Esophagus squamous epithelium (tissue), 5 donors: ENCODE measurements at places on chromosomes 2 and 18. TPM values are rescaled to one million over a fixed set of nuclear protein-coding genes. Genes with fewer than 3 reads are reported as not detected.

DNA sequence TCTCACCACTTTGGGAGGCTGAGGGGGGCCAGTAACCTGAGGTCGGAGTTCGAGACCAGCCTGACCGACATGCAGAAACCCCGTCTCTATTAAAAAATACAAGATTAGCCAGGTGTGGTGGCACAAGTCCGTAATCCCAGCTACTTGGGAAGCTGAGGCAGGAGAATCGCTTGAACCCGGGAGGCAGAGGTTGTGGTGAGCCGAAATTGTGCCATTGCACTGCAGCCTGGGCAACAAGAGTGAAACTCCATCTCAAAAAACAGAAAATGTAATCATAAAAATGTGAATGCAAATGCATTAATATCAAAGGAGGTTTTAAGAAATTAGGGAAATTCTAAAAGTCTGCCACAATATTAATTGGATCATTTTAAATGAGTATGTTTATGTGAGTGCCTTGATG is 45.7 kb downstream of the ACTR2 start:
- no peaks in the 10 kb centered on the region for H3K27me3 ChIP-seq
- DNase-seq: no peak
- no peak overlapping the region for H3K27ac ChIP-seq
- H3K4me1 ChIP-seq: no peaks in the 10 kb centered on the region
- no peak overlapping the region for H3K4me3 ChIP-seq
- H3K36me3 ChIP-seq: peaks cover 46% of the 10 kb centered on the region

The ROCK2 gene
- 15.2 TPM for total RNA-seq

DNA sequence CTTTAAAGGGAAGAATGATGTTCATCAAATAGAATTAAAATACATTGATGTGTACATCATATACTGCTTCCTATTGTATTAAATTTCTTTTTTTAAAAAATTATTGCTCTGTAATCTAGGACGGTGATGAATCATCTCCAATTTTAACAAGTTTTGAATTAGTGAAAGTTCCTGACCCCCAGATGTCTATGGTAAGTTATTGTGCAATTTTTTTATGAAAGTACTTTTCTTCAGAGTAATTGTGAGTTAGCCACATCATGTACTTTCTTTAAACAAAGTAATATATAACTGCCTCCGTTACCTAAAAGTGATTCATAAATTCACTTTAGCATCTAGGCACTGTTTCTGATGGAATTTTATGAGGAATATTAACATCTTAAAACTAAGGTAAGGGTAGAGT is 38.1 kb downstream of the PIK3C3 start:
- H3K27ac ChIP-seq: no peak overlapping the region
- H3K27me3 ChIP-seq: no peaks in the 10 kb centered on the region
- no peak for DNase-seq
- peaks cover 96% of the 10 kb centered on the region for H3K36me3 ChIP-seq
- H3K4me1 ChIP-seq: no peaks in the 10 kb centered on the region
- no peak overlapping the region for H3K4me3 ChIP-seq

GRCh38 chr2:206831442-206831995 is 66.1 kb downstream of the FASTKD2 start:
- DNase-seq: no peak
- no peaks in the 10 kb centered on the region for H3K4me1 ChIP-seq
- no peaks in the 10 kb centered on the region for H3K27me3 ChIP-seq
- H3K36me3 ChIP-seq: no peaks in the 10 kb centered on the region
- no peak overlapping the region for H3K4me3 ChIP-seq

GRCh38 chr2:88698498-88699233 is 7.2 kb downstream of the RPIA start:
- H3K4me1 ChIP-seq: peaks cover 1% of the 10 kb centered on the region
- no peaks in the 10 kb centered on the region for H3K27me3 ChIP-seq
- no peaks in the 10 kb centered on the region for H3K36me3 ChIP-seq
- DNase-seq: no peak
- no peak overlapping the region for H3K4me3 ChIP-seq
- peak overlapping the region; percentile 61 for H3K27ac ChIP-seq

The IL18R1 gene
- total RNA-seq: 2.3 TPM

The FBXO48 gene
- total RNA-seq: 0.61 TPM

The CFAP221 gene
- total RNA-seq: not detected

The EVX2 gene
- not detected for total RNA-seq
